T-cell (primary cell): ENCODE measurements at places on chromosomes 1 and 21.

DNA sequence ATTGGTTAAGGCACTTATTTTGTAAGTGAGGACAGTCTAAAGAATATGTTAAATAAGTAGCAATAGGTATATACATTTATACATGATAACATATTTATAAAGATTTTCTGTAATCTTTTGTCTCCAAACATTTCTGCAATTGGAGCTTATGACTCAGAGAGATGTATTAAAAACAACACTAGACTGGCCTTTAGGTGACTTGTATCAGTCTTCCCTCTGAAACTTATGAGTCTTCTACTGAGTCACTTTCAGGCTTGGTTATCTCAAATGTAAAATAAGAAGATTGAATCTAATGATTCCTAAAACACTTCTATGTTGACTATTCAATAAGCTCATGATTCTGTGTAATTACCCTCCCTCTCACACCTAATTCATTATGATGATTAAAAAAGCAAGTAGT lies 672.6 kb upstream of the NEGR1 start:
- DNase-seq, result no peak

- no peak for DNase-seq
Measured at GRCh38 chr21:27564684-27565301, 597.9 kb upstream of the ADAMTS5 start.

DNA sequence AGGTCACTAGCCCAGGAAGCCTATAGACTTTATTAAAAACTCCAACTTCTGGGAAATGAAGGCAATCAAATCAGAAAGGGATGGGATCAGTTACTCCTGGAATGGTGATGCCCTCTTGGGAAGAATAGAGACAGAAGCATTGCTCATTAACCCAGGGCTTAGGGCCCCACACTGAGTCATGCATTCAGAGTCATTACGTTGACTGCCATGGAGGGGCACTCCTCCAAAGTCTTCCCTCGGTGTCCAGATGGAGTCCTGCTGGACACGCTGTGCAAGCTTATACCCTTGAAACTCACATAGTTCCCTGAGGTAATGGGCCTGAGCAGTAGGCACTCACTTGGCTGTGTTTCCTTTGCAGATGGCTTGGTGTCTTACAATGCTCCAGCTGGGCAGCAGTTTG lies 35.2 kb upstream of the HSD17B7 start:
- no peak for DNase-seq

DNA sequence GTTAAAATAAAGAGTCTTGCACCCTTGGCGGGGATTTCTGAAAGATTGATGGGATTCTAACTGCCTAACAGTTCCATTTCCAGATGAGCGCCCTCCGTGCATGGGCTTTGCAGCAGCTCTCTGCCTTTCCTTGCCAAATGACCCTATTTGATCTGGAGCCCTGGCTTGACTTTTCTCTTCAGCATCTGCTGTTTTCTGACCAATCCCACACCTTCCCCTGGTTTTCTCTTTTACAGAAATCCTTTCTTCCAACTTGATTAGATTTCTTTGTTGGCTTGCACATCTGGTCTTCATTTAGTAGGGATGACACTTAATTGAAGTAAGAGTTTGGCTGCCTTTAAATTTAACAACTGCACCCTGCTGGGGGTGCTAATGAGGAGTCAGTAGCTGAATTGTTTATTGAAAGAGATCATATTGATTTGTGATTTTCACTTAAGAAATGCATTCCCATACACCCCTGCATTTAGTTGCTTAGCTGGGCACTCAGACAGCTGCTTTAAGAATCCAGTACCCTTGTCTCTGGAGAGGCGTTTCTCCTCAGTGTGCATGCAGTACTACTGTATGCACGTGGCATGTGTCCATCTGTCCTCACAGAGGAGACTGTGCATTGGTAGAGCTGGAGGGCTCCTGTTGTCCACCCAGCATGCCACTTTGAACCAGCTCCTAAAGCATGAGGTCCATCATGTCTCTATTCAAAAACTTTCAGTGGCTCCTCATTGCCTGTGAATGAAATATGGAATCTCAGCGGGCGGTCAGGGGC lies 99.7 kb downstream of the NOS1AP start:
- no peak for DNase-seq

DNA sequence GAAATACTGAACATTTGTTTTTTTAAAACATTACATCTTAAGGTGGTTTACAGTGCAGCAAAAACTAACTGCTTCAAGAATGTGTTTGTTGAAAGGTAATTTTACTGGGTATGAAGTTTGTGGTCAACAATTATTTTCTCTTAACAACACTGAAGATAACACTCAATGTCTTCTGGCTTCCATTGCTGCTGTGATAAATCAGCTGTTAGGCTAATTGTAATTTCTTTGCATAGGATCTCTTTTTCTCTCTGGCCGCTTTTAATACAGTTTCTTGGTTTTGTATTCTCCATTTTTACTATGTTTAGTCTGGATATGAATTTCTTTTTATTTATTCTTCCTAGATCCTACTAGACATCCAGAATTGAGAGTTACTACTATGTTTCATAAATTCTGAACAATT lies 44.9 kb downstream of the DOCK7 start:
- no peak for DNase-seq

GRCh38 chr1:83698644-83699043 lies 300.3 kb downstream of the TTLL7 start:
- DNase-seq, result no peak

DNA sequence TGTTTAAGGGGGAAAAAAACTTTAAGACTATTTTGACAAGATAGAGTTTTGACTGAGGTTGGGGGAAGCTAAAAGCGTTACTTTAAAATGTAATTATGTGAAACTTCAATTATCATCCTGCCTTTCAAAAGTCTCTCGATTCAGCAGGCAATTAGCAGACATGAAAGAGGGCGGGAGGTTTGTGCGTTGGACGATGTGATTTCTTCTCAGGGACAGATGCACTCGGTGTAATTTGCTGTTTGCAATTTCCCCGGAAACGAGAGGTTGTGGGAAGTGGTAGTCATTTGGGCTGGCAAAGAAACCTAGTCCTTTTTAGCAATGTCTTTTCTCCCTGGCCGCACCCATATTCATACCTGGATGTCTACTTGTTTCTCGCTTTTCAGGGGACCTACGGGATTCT lies 27.1 kb downstream of the KAZN start:
- DNase-seq, result no peak

- DNase-seq, result no peak
Measured at GRCh38 chr1:54763816-54764132, 549 bp downstream of the PARS2 start.

- no peak for DNase-seq
Measured at GRCh38 chr1:162191396-162192305, 122.2 kb downstream of the NOS1AP start.

GRCh38 chr1:227175611-227176010 lies 142.7 kb downstream of the CDC42BPA start:
- DNase-seq, result no peak

- no peak for DNase-seq
Measured at GRCh38 chr1:46492269-46492853, 2.7 kb downstream of the DMBX1 start.

DNA sequence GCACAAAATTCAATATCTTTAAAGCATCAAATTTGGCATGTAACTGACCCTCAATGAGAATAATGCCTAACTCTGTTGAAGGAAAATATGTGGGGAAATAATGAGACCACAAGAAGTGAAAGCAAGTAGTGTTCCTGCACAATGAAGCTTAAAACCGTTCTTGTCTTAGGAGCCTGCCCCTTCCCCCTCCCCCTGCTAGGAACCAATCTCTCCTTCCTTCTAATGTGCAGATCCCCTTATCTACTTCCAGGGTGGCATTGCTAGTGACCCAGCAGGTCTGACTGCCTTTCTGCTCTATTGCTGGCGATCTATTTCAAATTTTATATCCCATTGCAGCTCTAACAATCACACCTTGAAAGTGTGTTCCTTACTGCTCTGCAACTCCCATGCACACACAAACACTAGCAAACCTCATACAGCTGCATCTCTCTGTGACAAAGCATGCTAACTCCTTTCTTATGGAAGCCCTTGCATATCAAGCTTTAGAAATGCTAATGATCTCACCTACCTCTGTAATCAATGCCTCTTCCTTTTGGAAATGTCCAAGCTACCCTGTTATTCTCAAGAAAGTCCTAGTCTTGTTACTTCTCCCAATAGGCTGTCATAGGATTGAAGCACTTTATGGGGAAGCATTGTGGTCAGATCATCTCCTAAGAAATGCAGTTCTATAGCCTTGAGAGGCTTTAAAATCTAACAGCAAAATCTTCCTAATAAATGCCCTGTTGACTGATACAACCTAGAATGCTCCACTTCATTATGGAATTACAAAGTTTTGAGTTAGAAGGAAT lies 26.5 kb downstream of the BCL9 start:
- DNase-seq, result no peak

GRCh38 chr1:75136195-75136815 lies 2.1 kb downstream of the LHX8 start:
- no peak for DNase-seq
